GM12878 (cell line): ENCODE measurements at places on chromosomes 6 and 20.

- no peak for DNase-seq
These were observed 37.0 kb downstream of the RNF217 start for GRCh38 chr6:124999105-124999764.

- no peak for DNase-seq
These were observed 87.4 kb downstream of the GJA1 start for GRCh38 chr6:121522771-121523386.

- no peak for DNase-seq
These were observed 344.3 kb downstream of the PREX1 start for GRCh38 chr20:48483334-48484066.

DNA sequence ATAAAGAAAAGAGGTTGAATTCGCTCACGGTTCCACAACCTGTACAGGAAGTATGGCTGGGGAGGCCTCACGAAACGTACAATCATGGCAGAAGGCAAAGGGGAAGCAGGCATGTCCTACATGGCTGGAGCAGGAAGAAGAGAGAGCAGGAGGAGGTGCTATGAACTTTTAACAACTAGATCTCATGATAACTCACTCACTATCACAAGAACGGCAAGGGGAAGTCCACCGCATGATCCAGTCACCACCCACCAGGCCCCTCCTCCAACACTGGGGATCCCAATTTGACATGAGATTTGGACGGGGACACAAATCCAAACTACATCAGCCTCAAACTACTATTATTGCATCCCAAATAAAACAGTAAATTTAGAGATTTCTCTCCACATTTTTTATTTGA, 53.6 kb upstream of the CST7 start:
- DNase-seq, result no peak

- DNase-seq, result no peak
These were observed 22.6 kb downstream of the BPIFB1 start for GRCh38 chr20:33305589-33306057.

GRCh38 chr6:39327507-39327906, 5.0 kb upstream of the KCNK16 start:
- no peak for DNase-seq

- no peak for DNase-seq
These were observed 477 bp upstream of the MOXD1 start for GRCh38 chr6:132401618-132402285.

- DNase-seq, result no peak
These were observed 473.4 kb upstream of the MARCKS start for GRCh38 chr6:113383701-113384100.

- DNase-seq, result no peak
These were observed 5.7 kb downstream of the C20orf204 start for GRCh38 chr20:64041781-64042053.

- no peak for DNase-seq
These were observed 30.2 kb upstream of the FRMD1 start for GRCh38 chr6:168109171-168109570.
